ENCODE measurements at places on chromosomes 2 and 18.

GRCh38 chr2:26410764-26411243 lies 9.1 kb downstream of the DRC1 start:
- DNase-seq: no peak

DNA sequence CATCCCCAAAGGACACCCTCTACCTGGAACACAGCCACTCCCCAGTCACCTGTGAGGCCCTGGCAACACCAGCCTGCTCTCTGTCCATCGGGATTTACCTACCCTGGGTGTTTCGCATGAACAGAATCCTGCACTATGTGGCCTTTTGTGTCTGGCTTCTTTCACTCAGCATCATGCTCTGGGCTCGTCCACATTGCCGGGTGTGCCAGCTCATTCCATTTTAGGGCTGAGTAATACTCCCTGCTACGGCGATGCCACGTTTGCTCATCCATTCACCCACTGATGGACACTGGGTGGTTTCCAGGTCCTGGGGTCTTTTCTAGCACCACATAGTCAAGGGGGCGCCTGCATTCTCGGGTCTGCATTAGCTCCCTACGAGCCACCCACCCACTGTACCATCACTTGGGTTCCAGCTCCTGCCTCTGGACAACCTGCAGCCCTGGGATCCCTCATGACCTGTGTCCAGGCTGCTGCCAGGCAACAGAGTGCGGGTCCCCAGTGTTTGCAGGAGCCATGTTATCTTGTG lies 22.0 kb downstream of the KCNF1 start:
- DNase-seq: no peak

- DNase-seq: no peak
Observed at GRCh38 chr2:237091779-237092436, 6.2 kb downstream of the COPS8 start.

- DNase-seq: no peak
Observed at GRCh38 chr2:171514908-171515582, 7.2 kb upstream of the CYBRD1 start.

DNA sequence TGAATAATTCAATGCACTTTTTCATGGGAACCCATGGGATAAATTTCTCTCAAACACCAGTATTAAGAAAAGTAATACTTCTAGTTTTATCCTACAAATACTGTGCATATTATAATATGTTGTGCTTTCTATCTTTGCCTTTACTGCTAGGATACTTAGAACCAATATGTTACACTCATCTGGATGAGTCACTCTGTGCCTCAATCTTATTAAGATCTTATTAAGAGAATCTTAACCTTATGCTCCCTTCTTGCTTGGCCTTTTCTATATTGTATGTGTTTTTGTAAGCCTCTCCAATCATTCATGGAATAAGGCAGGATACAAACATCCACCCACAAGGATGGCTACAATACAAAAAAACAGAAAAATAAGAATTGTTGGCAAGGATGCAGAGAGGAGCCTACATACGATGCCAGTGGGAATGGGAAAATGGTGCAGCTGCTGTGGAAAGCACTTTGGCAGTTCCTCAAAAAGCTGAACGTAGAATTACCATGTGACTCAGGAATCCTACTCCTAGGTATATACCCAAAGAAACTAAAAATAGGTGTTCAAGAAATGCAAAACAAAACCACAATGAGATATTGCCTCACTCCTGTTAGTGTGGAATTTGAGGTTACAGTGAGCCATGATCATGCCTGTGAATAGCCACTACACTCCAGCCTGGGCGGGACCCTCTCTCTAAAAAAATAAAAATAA lies 10.7 kb upstream of the TWSG1 start:
- no peak for DNase-seq

- DNase-seq: no peak
Observed at GRCh38 chr2:196887431-196887830, 39.1 kb downstream of the PGAP1 start.

DNA sequence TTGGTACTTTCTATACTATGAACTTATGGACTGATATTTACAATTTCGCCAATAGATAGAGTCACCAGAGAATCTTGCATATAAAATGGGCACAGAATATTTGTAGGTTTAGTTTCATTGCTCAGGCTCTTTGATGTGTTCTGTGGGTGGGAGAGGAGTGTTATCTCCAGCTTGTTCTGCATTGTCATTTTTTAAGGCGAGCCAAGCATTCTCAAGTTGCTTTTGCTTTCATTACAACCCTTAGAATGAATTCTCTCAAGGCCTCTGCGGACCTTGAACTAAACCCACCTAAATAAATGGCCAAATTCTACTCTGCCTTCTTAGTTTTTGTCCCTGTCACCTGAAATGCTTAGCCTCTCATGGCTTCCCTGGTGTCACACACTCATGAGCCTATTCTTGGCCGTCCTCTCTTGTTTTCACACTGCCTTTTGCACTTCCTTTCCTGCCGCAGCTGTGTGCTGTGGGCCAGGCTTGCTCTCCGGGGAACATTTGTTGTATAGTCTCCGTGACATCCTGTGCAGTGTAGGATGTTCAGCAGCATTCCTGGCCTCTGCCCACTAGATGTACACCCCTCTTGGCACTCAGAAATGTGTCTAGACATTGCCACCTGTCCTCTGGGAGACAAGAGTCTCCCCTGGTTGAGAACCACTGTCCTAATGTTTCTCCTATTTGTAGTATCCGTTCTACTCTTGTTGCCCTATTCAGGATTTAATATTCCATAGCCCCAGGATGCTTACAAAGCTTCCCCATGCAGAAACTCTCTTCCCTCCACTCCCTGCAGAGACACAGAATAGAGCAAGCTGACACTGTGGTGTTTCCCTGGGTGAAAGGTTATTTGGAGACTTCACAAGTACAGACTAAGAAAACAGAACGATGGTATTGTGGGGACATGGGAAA lies 255.6 kb downstream of the PTPRM start:
- DNase-seq: no peak

DNA sequence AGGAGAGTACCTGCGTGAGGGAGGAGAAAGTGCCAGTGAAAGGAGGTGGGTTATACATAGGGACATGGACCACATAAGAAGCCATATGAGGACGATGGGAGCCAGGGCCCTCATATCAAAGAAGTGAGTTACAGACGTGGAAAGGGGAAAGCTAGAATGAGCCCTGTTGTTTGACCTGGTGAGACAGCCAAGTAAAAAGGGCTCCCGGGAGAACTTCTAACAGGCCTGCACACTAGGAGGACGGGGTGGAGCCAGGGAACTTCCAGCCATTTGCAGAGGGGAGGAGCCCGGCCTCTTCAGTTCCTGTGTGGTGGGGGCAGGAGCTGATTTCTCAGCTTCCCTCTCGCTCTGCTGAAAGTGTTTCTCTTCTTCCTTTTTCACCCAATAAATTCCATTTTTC lies 84.1 kb upstream of the SLC66A3 start:
- DNase-seq: no peak

- DNase-seq: no peak
Observed at GRCh38 chr2:203061346-203061745, 46.7 kb downstream of the NBEAL1 start.

GRCh38 chr2:86366651-86367498 lies 29.4 kb upstream of the REEP1 start:
- DNase-seq: no peak

GRCh38 chr18:32661486-32662299 lies 111.1 kb downstream of the KLHL14 start:
- DNase-seq: no peak

DNA sequence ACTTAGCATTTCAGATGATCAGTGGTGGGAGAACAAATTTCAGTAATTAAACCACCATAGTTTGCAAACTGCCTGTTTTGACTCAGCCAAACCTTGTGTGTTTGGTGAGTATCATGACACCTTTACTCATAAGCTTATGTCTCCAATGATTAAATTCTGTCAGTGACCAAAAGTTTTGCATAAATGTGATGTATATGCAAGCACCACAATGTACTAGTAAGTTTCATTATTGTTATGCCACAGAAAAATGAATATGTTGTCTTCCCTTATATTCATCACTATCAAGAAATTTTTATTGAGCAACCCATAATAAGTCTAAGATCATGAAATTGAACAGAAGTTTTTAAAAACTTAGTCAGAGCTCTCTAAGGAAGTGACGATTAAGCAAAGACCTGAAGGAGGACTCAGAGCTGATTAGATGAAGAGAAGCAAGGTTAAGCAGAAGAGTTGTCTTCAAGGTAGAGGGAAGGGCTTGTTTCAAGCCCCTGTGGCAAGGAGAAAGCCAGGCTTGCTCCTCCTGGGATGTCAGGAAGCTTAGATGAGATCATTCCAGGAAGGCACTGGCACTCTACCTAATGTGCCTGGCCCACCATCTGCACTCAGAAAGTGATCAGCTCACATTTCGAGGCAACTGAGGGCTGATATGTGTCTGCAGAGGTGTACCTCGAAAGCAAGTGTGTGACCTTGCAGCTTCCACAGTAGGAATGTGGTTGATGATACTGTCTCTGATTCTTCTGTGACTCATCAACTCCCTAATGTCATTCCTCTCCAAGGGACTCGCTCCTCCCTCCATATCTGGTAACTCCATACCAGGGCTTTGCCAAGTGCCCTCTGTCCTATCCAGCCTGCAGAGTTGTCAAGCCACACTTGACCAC lies 54.7 kb downstream of the KCTD18 start:
- no peak for DNase-seq

DNA sequence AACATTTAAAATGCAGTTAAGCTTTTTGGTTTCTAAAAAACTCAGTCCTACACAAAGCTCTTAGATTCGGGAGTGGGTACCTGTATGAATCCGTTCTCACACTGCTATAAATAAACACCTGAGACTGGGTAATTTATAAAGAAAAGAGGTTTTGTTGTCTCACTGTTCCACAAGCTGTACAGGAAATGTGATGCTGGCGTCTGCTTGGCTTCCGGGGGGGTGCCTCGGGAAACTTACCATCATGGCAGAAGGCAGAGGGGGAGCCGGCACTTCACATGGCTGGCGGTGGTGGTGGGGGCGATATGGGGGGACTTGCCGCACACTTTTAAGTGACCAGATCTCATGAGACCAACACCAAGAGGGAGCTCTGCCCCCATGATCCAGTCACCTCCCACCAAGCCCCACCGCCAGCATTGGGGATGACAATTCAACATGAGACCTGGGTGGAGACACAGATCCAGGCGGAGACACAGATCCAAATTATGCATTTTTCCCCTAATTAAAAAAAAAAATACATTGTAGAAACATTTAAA lies 222.5 kb downstream of the GBX2 start:
- no peak for DNase-seq

DNA sequence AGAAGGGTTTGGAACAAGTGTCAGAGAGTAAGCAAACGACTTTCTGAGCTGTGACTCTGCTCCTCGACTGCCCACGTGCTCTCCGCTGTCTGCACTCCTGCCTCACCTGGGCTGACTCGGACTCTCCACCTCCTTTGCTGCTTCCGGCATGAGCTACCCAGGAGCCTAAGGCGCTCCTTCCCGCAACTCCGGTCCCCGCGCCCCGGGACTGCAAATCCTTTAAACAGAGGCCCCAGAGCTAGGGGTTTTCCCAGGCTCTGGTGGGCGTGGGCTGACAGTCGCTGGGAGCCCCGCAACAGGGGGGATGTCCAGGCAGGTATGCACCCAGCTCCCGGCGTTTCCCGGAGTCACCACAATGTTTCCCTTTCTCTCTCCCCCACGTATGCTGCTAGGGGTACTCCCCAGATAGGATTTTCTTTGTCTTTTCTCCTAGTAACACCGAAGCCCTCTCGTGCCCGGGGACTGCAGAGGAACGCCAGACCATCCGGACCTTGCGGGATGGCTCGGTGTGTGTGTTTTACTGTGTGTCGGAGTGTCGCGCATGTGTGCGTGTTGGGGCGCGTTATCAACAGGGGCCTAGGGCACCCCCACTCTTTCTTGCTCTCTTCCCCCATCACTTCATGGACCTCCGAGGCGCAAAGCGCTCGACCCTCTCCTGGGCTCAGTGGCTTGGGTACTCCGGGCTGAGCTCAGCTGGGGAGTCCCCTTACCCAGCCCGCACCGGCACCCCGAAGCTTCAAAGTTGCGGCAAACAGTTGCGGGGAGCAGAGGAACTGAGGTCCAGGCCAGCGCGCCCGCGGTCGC lies 691 bp upstream of the THSD7B start:
- no peak for DNase-seq

DNA sequence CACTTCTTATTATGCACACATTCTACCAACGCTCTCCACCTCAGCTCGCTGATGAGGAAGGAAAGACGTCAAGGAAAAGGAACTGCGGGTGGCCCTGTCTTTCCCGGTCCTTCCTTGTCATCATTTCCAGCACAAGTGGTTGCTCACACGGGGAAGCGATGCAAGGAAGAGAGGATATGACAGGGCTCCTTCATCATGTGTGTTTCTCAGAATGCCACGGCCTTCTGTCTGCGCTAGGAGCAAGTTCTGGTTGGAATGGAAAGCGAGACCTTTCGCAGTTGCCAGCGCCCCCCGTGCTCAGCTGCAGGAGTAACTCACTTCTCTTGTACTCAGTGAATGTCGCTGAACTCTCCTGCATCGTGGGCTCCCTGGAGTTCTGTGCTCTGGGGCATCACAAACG lies 191.8 kb upstream of the GLI2 start:
- no peak for DNase-seq

DNA sequence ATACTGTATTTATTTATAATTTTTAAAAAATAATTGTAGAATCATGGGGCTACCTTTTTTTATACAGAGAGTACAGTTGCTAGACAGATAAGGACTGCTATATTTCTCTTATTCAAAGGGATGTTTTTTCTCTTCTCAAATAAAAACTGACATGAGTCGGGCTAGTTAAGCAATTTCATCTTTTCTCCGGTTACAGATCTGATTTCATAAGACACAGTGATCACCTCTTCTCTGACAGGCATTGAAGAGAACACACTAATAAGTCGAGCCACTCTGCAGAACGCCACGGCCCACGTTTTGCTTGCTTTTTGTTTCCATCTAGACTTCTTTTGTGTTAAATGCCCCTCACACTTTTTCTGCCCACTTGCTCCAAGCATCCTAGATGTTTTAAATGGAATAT lies 85.4 kb downstream of the HNRNPLL start:
- no peak for DNase-seq

- no peak for DNase-seq
Observed at GRCh38 chr2:165193178-165193777, 10.6 kb downstream of the SCN3A start.

GRCh38 chr2:96493072-96493471 lies 12.1 kb downstream of the NEURL3 start:
- DNase-seq: no peak

DNA sequence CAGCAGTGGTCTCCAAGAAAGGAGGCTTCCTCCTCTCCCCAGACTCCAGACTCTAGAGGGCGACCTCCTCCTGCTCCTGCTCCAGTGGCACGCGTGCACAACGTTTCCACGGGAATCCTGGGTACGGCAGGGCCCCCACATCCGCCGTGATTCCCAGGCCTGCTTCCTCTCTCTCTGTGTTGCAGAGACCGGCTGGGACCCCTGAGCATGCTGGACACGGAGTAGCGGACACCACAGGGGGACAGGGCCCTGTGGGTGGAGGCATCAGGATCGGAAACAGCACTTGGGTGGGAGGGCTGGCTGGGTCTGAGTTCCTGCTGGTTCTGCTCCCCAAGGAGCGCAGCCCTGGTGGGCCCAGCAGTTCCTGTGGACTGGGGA lies 75.9 kb upstream of the SLC35G4 start:
- DNase-seq: no peak

Measured in Peyer's patch (tissue), 4 donors.